Caudate nucleus (tissue), 63 donors: ENCODE measurements at places on chromosomes 12 and 14.
A peak's percentile ranks its signal among the peaks of the same experiment; 100 is the strongest.

- no peak for DNase-seq
Observed at GRCh38 chr12:107045186-107045585, 48.2 kb downstream of the CRY1 start.

GRCh38 chr14:39469094-39469710 lies 37.0 kb upstream of the FBXO33 start:
- DNase-seq = peak; percentile 3

DNA sequence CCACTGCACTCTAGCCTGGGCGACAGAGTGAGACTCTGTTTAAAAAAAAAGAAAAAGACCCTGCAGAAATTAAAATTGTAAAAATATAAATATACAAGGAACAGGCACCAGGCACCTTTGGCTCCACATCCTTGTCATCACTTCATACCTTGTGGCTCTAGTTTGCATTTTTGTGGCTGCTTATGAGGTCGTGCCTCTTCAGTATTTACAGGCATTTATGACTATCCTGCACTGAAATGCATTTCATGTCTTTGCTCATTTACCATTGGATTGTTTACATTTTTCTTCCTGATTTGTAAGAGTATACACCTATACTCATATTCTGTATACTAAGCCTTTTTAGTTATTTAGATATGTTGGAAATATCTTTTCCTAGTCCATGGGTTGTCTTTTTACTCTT lies 20.1 kb downstream of the BICD1 start:
- DNase-seq = no peak

- no peak for DNase-seq
Observed at GRCh38 chr12:9829483-9829882, 2.2 kb downstream of the KLRF1 start.

DNA sequence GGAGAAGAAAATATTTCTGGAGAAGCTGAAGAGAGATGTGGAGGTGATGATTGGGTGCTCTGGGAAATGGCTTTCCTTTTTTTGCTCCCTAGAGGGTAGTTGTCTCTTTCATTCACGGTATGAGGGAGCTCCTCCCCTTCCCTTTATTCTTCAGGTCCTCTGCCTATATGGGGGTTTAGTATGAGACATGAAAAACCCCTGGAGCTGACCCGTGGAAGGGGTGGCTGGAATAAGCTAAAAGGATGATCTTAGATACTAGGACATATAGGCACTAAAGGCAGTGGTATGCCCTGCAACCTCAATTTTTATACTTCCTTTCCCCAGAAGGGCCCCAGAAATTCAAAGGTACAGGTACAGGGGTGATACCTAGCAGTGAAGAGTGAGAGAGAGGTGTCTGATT lies 4.2 kb upstream of the DTX3 start:
- no peak for DNase-seq

DNA sequence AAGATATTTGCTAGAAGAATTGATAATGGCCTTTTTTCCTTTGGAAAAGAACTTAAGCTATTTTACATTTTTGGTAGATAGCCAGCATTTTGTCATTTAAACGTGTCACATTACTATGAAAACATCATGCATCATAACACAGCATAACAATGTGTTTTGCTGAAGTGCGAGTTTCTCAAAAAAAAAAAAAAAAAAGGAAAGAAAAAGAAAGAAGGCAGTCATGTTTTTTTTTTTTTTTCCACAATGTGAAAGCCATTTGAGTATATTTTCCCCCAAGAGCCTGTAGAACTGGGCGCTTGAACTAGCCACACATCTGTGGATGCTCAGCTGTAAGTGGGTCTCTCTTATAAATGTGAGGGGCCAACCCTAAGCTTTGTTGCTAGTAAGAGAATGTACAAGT lies 300.1 kb downstream of the AKAP6 start:
- no peak for DNase-seq

DNA sequence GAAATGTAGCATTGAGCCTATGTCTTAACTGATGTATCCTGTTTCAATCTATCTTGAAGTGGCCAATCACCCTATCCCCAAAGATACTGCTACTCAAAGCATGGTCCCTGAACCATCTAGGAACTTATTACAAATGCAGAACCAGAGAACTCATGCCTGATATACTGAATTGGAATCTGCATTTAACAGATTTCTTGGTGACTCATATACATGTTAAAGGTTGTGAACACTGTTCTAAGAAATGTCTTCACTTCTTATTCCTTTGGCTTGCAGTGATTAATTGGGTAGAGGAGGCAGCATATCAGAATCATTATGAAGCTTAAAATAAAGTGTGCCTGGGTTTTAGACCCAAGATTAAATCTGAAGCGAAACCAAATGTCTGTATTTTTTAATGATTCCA lies 795.6 kb downstream of the DIO2 start:
- DNase-seq = no peak

GRCh38 chr14:89810101-89810500 lies 144.4 kb downstream of the EFCAB11 start:
- DNase-seq = no peak

DNA sequence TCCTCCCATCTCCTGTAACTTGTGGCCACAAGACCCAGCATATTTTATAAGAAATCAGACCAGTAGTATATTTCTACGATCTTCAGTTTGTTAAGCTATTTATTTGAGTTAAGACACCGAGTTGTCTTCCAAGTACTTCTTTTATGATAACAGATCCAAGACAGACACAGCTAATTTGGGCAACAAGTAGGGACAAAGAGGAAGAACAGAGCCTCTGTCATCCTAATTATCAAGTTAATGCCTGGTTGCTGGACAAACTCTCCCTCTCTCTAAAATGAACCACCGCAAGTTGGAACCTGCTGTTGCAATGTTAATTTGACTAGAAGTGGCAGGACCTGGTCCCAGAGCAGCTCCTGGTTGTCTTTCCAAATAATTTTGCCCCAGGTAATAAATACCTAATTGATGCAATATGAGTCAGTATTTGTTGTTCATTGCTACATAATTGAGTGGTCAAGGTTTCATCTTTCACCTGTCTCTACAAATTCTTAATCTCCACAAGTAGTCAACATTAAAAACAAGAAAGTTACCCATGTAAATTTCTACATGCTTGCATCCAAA lies 323.7 kb downstream of the PAWR start:
- DNase-seq = no peak

DNA sequence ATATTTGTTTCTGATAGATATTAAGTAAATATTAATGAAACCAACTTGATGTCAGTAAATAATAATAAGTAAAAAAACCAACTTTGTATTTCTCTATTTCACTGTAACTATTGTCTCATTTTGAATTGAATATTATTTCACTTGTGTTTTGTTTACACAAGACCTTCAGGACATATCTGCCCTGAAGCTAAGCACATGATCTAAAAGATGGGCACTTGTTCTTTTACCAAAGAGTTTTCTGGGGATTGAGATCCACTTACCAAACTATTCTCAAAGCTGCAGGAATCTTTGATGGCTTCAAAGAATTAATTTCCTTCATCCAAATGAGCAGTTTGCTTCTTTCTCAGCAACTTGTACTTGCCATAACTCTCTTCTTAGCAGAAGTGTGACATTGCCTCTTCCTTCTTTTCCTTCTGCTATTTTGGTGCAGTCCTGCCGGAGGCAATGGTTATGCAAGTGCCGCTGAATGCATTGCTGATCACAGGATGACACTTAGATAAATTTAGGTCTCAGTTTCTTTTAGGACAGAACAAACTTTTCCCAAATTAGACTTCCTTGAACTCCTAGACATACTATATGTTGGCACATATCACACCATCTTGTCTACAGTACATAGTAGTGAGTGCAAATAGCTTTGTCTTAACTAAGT lies 9.2 kb downstream of the FAR2 start:
- DNase-seq = no peak

DNA sequence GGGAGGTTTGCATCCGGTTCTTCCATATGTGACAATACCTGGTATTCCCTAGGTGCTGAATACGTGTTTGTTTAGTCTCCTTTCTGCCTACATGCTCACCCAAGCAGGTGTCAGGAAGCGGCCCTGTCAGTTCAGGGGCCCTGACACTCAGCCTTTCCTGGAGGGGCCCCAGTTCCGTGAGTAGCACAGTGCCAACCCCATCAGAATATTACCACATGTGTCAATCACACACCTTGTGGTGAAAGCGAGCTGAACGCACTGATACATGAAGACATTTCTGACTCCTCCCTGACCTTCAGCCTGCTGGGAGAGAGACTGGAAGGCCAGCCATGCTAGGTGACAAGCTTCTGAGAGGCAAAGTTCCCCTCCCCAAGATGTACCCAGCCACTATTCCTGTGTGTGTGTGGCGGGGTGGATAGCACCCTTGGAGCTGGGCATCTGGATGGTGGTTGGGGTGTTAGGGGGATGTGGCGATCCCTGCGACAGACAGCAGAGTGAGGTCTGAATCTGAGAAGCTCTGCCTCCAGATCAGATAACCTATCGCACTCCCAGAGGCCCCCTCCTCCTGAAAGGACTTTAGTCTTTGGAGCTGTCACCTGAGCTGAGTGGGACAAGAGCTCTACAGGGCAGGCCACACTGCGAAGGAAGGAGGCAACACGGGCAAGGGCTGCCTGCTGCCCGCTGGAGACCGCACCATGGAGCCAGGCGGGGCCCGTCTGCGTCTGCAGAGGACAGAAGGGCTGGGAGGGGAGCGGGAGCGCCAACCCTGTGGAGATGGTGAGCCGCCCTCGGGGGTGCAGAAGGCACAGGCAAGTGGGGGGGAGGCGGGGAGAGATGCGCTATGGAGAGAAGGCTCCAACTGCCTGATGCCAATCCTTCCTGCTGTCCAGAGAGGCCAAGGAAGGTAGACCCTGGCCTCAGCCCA lies at the start of gene SOAT2:
Gene SOAT2, plus strand, starts transcription at position 604 of the 925 bp plus-strand sequence. Its CDS starts 92 bp downstream, at position 696.
- no peak for DNase-seq

DNA sequence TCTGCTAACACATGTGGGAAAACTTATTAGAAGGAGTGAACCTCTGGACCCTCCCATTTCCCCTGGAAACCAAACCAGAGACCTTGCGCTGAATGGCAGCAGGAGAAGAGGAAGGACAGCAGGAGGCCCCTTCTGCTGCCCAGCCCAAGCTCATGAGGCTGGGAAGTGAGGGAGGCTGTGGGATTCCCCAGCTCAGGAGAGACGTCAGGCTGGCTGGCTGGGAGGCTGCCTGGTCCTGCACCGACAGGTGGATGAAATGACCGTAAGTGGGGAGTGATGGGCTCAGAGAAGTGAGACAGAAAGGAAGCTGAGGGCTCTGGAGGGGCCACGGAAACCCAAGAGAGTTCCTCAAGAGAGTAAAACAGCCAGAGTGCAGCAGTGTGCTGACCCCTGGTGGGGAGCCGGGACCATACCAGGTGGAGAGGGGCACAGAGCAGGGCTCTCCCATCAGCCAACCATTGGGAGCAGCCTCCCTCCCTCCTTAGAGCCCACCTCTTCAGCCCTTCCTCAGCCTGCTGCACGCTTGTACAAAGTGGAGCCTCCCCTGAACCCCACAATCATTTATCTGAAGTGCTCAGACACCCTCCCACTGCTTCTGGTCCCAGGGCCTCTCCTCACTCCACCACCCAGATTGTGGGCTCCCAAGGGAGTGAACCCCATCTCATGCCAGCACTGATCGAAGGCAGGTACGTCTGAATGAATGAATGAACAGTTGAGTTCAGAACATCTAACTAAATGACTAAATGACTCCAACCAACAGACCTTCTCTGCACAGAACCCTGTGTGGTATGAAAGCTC lies 14.0 kb downstream of the TAMALIN start:
- DNase-seq = no peak

DNA sequence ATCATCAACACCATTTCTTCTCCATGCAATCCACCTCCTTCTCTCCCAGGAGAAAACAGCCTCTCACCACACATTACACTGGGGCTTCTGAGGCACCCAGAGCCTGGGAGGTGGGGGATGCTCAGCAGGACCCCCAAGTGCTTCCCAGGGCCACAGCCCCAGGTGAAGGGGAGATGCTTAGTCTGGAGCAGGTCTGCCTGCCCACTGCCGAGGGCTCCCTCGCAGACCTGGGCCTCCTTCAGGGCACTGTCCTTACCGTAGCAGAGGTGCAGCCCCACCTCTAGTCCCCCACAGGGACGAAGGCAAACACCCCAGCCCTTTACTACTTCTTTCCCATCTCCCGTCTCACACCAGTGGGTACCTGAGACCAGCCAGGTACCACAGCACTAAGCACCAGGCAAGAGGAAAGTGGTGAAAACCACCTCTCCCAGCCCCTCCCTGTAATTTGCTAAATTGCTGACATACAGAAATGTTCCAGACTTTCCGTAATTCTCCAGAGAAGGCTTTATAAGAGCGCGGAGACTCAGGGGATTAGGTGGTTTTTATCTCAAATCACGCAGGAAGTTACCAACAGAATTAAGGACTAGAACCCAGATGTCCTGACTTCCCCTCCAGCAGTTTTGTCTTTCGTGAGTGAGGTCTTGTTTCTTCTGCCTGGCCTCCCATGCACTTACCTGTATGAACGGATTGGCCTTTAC lies 59.0 kb downstream of the PLEKHG3 start:
- DNase-seq = no peak

GRCh38 chr12:84842406-84843013 lies 70.1 kb downstream of the SLC6A15 start:
- DNase-seq = no peak

DNA sequence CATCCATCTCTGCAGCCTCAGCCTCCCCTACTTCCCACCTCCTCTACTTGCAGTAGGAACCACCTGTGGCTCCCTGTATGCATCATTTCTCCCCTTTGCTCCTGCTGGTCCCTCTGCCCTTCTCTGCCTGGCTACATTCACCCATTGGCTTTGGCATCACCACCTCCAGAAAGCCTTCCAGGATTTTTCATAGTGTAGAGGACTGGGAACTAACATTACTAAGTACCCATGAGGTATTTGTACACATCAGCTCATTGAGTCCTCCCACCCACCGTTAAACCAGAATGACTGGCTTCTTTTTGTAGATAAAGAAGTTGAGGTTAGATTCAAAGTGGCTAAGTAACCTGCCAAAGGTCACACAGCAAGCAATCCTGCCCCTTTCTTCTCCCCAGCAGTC lies 17.1 kb downstream of the SYNE3 start:
- no peak for DNase-seq

- DNase-seq = no peak
Observed at GRCh38 chr12:57000393-57000792, 6.0 kb downstream of the ZBTB39 start.

DNA sequence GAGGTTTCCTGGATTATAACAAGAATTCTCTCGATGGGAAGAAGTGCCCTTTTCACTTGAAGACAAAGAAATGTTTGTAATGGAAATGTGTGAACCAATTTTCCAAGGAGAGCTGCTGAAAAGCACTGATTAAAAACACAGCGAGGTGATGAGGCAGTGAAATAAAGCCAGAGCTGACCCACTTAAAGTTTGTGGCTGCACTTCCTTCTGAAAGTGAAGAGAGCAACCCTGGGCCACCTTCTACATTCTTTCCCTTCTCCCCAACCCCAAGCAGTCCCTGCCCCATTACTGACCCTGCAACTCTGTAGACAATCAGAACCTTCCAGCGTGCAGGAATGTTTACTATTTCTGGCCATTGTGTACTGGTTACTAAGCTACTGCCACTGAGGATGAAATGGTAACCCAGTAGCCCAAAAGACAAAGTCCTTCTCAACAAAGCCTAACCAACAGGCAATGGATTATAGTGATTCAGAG lies 173.9 kb downstream of the TTC7B start:
- DNase-seq = no peak

GRCh38 chr12:38424436-38424835 lies 107.9 kb downstream of the ALG10B start:
- DNase-seq = no peak

- no peak for DNase-seq
Observed at GRCh38 chr14:71398450-71398849, 491.2 kb downstream of the PCNX1 start.
